Panc1 (cell line): ENCODE measurements at places on chromosomes 4 and X.

- no peak for DNase-seq
Observed at GRCh38 chr4:72031868-72032608, at the start of gene NPFFR2. Gene NPFFR2 (plus strand): TSS chr4:72032000. CDS start chr4:72128592, 96,592 bp downstream.

DNA sequence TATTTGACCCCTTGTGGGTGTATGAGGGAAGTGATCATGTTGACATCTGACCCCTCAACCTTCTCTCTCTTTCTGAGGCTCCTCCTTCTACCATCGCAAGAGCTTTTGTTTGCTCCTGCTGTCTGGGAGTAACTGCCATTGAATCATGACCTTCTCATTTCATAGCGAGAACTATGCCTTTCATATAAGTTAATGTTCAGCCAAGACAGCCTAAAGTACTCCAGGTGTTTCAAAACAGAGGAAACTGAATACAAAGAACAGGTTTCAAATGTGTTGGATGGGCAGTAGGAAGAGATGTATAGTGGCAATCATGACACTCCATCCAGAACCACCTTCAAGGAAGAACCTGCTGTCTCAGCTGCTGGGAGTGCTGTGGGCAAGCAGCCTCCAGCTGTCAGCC lies 403.1 kb downstream of the MID1IP1 start:
- no peak for DNase-seq

- no peak for DNase-seq
Observed at GRCh38 chr4:184596044-184596616, 53.1 kb downstream of the CASP3 start.

DNA sequence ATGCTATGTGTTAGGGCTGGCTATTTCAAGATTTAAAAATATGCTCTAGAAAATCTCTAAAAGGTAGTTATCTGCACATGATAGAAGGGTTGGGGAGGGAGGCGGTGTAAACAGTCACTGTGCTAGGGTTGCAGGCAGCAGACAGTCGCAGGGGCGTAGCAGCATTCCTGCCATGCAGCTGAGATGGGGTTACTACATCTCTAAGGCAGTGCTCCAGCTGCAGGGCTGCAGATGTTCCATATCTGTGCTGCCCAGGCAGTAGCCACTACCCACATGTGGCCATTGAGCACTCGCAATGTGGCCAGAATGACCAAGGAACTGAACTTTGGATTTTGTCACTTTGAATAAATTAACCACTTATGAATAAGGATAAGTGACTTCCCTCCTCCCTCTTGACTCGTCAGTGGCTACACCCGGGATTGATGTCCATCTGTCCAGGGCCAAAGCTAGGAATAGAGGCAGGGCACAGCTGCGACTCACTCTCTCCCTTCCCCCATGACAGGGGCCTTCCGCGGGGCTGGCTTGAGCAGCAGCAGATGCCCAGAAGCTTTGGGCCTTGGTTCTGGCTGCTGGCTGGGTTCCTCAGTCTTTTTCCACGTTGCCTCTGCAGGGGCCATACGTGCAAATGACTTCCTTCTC lies 79.4 kb upstream of the CLDN34 start:
- no peak for DNase-seq

- no peak for DNase-seq
Observed at GRCh38 chrX:139382529-139382928, 148.0 kb upstream of the F9 start.

DNA sequence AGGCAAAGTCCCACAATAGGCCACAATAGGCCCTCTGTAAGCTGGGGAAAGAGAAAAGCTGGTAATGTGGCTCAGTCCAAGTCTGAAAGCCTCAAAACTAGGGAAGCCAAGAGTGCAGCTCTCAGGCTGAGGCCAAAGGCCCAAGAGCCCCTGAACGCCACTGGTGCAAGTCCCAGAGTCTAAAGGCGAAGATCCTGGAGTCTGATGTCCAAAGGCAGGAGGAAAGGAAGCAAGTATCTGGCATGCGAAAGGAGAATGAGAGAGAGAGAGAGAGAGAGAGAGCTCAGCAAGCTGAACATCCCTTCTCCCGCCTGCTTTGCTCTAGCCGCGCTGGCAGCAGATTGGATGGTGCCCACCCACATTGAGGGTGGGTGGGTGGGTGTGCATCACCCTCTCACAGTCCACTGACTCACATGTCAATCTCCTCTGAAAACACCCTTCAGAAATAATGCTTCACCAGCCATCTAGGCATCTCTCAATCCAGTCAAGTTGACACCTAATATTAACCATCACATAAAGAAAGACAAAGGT lies 30.9 kb upstream of the ELF2 start:
- DNase-seq = no peak

DNA sequence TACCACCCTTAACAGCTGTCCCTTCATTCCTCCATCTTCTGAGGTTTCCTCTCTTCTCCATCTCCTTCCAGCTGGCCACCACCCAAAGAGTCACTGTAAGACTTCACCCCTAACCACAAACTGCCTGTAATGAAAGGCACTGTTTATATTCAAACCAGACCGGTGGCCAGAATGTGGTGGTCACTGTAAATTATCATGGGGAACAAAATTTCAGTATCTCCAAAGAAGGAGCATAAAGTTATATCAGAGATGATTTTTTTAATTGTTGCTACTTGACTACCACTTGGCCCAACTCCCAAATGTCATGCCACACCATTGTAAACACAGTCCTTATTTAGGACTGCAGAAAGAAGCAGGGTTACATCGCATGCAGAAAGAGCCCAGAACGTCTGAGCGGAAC lies 44.8 kb downstream of the SMARCA1 start:
- DNase-seq = no peak

GRCh38 chrX:646228-646495 lies 15.6 kb downstream of the SHOX start:
- no peak for DNase-seq

DNA sequence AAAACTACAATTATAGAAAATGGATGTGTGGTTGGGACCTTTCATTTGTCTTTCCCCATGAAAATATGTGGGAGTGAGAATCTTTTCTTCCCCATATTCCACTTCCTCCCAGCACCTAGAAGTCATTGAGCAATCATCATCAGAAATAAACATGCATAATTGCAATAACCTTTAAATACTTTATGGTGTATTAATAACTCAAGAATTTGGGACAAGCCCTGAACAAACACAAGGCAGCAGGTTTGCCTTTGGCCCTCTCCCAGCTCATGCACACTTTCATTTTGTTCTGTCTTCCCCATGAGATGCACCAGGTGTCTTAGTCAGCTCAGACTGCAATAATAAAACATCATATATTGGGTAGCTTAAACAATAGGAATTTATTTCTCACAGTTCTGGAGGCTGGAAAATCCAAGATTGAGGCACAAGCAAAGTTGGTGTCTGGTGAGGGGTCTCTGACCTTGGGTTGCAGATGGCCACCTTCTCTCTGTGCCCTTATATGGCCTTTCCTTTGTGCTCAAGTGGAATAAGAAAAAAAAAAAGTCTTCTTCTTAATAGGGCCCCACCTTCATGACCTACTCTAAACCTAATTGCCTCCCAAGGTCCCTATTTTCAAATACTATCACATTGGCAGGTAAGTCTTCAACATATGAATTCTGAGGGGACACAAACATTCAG lies 34.7 kb upstream of the TMEM184C start:
- DNase-seq = no peak

GRCh38 chrX:132093239-132093860 lies 34.5 kb downstream of the FRMD7 start:
- DNase-seq = no peak

DNA sequence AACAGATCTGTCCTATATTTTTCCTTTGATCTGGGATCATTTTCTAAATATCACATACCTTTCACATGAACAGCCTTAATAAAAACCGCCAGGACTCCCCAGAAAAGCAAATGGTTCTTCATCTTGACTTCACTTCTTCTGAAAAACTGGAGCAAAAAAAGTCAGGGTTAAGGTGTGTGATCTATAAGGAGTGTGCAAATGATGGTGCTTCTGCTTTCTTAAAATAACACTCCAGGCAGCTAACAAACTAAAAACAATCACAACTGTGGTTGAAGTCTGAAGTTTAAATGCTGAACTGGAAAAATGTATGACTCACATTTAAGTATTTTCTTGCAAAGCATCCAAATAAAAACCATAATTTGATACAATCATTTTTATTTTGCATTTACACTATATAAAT lies at the start of gene JCHAIN:
Gene JCHAIN, minus strand, starts transcription at position 140 of the 400 bp plus-strand sequence. Its CDS starts 18 bp downstream, at position 122.
- DNase-seq = no peak

DNA sequence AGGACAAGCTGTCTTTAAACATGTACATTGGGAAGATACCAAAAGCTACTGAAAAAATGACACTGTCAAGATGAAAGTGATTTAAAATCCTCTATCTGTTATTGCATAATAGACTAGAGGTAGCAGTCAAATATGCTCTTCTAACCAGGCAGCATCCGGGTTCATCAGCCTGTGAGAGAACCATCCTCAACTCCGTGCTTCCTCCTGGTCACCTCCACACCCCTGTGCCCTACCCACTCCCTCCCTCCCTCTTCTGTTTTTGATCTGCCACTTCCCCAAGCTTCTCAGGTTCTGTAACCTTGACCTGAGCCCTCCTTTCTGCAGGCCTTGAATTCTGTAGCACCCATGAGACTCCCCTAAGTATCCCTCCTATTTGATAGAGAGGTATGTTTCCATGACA lies 5.9 kb downstream of the NOX1 start:
- no peak for DNase-seq

GRCh38 chrX:70386235-70386634 lies 36.9 kb upstream of the GDPD2 start:
- DNase-seq = no peak

GRCh38 chr4:7110546-7110945 lies 42.7 kb upstream of the GRPEL1 start:
- no peak for DNase-seq

GRCh38 chr4:38774181-38774955 lies 8.4 kb downstream of the TLR10 start:
- no peak for DNase-seq

DNA sequence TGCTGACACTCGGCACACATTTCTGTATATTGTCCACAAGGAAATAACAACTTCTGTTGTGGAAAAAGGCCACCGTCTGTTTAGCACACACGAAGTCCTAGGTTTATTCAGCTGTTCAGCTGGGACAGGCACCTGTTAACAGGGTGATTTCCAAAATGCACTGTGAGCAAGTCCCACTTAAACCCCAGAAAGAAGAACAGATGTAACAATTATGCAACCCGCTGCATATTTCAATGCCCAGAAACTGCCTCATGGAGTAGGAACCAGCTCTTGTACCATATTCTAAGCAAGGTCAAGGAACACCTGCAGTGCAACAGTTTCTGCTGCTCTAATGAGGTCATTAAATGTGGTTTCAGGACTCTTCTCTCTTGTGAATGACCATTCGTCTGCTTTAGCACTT lies 77.1 kb downstream of the GEMIN8 start:
- DNase-seq = no peak

GRCh38 chr4:6694177-6694901 lies 661 bp downstream of the S100P start:
- DNase-seq = no peak

- no peak for DNase-seq
Observed at GRCh38 chr4:134888156-134888555, 686.6 kb upstream of the PABPC4L start.

GRCh38 chr4:89158884-89159503 lies 47.7 kb downstream of the TIGD2 start:
- DNase-seq = no peak

DNA sequence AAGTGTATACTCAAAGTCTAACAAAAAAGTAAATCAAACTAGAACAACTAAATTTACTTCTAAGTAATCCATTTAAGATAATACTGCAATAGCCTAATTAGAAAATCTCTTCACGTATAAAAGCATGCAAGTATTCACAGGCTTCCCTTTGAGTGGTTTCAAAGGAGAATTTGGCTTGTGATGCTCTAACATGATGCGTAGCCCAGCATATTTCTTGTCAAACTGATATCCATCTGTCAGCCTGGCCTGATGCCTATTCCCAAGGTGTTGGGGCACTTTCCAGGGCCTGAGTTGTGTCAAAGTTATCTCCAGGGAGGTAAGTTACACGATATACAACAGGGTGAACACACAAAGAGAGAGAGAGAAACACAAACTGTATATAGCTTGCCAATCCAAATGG lies 287.0 kb upstream of the MAGEB18 start:
- no peak for DNase-seq

- no peak for DNase-seq
Observed at GRCh38 chr4:20684852-20685763, 15.2 kb upstream of the PACRGL start.

- no peak for DNase-seq
Observed at GRCh38 chr4:120773641-120774040, 148.9 kb downstream of the PRDM5 start.

DNA sequence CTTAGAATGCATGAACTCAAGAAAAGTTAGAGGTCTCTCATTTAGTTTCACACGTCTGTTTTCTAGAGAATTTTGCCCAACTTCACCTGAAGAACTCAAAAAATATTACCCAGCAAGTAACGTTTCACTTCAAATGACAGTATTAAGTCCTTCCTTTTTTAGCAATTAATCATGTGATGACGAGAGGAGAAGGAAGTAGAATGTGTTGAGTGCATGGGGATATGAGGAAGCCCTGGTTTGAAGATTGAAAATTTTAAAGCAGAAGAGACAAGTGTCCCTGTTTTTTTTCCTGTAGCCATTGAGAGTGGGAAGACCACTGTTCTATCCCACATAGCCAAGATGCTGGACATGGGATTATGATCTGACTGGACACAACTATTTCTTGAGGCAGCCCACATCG lies 406.3 kb upstream of the CPEB2 start:
- no peak for DNase-seq

GRCh38 chr4:26145212-26145611 lies 175.6 kb upstream of the RBPJ start:
- no peak for DNase-seq

DNA sequence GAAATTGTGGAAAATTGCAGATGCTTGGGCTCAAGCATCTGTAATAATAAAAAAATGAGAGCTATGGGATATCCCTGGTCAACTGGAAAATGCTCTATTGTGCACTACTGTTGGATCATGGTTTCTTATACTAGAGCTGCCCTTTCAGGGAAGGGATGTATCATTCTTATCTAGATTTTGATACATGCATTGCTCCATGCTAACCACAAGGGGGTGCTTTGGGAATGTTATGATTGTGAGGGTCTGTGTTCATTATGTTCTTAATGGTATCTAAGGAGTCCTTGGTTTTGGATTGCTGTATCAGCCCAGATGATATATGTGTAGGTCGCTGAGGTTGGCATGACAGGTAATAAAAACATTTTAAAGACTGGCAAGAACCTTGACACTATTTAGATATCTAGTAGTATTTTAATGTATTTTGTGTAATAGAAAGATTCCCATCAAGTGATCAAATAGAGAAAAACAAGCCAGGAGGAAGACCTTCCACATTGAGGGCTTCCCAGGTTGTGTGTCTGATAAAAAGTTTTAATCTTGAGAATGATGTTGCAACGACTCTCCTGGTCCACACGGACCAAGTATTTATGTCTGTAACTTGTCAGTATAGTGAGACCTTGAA lies 49.2 kb upstream of the TLR2 start:
- no peak for DNase-seq

GRCh38 chrX:9191392-9191791 lies 157.5 kb upstream of the FAM9B start:
- DNase-seq = no peak

GRCh38 chr4:53315300-53315699 lies 50.6 kb downstream of the SCFD2 start:
- DNase-seq = no peak
